ENCODE measurements at places on chromosomes 4 and X.

DNA sequence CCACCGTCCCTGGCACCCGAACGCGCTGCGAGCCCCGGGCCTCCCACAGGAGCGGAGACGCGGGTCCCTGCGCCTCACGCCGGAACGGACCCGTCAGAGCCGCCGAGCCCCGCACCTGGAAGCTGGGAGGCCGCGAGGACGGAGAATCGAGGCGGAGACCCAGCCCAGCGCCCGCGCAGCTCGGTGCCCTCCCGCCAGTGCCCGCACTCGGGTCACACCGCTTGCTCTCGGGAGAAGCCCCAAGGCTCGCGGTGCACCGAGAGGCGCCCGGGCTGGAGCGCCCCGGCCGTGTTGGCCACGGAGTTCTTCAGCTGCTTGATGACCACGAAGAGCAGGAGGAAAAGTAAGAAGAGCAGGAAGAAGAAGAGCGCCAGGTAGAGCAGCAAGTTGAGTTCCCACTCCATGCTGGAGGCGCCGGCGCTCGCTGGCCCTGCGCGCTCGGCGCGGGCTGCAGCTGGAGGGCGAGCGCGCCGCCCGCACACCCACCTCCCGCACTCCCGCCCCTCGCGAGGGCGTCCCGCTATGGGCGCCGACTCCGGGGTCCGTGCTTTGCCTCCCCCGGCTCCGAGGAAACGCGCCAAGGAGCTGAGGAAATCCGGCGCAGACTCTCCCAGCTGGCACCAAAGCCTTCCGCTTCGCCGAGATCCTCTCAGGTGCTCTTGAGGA, at the start of gene SMIM43:
TSS of gene SMIM43 (minus strand) at position 463 of the 666 bp plus-strand sequence. CDS start at position 404, 59 bp downstream.
- no peak for DNase-seq

DNA sequence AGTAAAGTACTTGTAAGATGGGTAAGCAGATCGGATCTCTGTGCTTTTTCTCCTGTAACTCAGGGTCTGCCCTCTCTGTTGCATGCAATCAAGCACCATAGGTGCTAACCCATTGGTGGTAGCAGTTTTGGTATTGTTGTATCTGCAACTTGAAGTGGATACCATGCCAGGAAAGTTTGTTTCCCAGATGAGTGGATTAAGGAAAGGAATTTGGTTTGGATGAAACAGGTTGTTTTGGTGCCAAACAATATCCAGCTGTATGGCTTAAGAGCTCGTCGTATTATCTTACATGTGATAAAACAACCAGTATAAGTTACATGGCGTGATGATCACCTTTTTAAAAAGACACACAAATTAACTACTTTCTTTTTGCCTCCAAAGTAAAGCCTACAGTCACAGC, 280.9 kb upstream of the TENM3 start:
- no peak for DNase-seq

DNA sequence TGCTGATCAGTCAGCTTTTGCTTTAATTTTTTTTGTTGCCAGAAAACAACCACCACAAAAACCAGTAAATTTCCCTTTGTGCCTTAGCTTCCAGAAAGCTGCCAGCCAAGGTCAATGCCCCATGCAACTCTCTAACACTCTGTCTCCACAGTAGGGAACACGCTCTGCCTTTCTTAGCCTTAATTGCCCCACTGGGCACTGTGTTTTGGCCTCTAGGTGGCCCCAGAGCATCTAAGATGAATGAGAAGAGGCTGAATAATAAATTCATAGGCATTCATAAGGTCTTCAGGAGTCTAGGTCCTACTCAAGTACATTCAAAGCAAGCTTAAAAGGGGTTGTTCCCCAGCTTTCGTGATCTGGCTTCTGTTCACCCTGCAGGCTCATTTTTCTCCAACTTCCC, 57.7 kb upstream of the PASD1 start:
- no peak for DNase-seq

GRCh38 chr4:76376534-76376933, 44.4 kb downstream of the CCDC158 start:
- no peak for DNase-seq

- DNase-seq, result no peak
Measured at GRCh38 chrX:42143866-42144592, 220.7 kb upstream of the CASK start.

DNA sequence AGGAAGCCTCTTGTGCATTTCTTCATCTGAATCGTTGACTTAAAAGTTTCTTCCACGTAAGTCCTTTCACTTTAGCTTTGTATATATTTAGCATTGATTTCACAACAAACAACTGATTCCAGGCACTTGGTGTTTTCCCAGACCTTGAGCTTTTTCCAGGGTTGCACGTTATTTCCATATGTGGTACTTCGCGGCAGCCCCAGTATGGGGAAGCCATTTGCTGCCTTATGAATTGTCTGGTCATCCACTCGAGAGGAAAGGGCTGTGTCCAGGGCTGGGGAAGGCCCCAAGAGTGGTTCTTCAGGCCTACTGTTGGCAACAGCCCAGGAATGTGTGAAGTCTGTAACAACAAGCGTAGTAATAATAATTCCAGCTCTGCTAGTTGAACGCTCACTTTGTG, 2.8 kb upstream of the TLR8 start:
- no peak for DNase-seq

DNA sequence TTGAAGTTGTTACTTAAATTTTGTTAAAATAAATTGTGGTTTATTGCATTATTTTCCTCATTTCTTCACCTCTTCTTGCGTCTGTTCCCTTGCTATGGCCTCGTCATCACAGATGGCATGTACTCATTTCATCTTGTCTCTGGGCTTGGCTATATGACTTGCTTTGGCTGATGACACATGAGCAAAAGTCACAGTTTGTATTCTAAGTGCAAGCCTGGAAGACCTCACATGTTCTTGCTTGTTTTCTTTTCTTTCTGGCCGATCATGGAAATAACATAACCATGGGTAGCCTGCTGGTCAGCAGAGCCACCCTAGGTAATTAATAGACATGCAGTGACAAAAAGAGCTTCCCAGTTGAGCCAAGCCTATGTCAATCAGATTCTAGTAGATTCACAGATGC, 527.9 kb downstream of the SPRY1 start:
- no peak for DNase-seq

GRCh38 chr4:24743927-24744326, 51.4 kb upstream of the SOD3 start:
- no peak for DNase-seq

DNA sequence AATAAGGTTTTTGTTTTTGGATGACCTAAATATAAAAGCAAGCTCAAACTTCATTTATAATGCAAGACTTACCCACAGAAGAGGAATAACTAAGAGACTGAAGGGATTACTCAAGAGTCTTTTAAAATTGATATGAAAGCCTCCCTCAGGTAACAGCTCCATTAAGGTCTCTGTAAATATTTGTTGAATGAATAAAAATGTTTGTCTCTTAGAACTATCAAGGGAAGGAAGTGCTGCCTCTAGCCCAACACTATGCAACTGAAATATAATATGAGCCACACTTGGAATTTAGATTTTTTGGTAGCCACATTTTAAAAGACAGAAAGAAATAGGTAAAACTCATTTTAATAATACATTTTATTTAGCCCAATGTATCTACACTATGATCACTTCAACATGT, 127.8 kb downstream of the SH3RF1 start:
- DNase-seq, result no peak
